ENCODE measurements at places on chromosomes 12 and 14.

GRCh38 chr12:107134558-107134957 lies 41.2 kb upstream of the CRY1 start:
- peak; percentile 18 for DNase-seq

GRCh38 chr12:15274561-15274967 lies 47.7 kb upstream of the PTPRO start:
- no peak for DNase-seq

DNA sequence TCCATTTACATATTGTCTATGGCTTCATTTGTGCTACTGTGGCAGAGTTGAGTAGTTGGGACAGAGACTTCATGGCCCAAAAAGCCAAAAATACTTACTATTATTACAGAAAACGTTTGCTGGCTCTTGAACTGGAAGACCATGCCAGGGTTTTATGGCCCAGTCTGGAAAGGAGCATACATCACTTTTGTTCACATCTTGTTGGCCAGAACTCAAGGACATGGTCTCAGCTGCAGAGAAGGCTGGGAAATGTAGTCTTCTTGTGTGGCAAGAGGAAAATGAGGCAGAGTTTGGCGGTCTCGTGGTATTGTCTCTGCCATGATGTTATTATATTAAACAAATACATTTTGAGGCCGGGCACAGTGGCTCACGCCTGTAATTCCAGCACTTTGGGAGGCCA lies 509.6 kb downstream of the MED13L start:
- DNase-seq, result no peak

DNA sequence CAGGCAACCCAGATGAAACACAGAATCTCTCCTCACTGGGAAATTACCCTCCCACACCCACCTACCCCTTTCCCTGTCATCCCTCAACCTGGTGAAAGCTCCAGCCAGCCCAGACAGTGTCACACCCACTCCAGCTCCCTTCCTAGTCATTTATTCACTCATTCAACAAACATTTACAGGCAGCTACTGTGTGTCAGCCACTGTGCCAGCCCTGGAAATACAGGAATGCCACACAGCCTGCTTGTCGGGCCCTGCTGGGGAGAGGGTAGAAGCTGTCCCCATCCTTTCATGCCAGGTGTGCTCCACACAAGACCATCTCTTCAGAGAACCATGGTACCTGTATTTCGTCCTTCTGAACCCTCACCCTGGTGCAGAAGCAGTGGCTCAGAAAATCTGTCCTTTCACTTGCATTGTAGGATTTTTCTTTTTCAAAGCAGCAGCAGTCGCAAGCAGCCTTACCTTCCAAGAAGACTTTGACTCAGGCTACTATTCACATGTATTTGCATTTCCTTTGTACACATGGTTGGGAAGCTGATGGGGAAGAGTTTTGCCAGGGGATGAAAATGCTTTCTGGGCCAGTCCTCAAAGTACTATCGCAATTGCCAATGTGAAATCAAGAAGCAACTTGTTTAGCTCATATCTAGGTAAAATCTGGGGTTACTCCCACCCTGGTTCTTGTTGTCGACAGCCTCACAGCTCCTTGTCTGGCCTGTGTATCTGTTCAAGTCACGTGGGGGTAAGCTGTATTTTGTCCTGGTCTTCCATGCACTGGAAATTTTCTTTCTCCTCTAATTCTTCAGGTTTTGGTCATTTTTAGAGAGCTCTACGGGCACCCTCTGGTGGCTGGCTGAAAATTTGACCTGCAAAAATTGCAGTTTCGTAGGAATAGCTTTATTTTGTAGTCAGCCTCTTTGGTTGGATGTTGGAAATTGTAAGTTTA lies 147.4 kb upstream of the EGLN3 start:
- DNase-seq, result no peak

DNA sequence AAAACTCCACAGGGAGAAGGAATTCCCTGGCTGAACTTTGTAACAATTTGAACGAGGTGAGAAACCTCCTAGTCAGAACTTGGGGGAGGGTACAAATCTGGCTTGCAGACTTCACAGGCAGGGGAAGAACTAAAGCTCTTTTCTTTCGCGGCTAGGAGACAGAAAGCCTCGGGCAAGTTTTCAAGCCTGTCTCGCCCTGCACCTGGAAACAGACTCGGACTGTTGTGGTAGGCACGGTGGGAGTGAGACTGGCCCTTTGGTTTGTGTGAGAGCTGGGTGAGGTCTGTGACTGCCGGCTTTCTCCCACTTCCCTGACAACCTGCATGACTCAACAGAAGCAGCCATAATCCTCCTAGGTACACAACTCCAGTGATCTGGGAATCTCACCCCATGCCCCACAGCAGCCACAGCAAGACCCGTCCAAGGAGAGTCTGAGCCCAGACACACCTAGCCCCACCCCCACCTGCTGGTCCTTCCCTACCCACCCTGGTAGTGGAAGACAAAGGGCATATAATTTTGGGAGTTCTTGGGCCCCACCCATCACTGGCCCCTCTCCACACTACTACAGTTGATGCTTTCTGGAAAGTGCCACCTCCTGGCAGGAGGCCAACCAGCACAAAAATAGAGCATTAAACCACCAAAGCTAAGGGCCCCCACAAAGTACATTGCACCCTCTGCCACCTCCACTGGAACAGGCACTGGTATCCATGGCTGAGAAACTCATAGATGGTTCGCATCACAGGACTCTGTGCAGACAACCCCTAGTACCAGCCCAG lies 102.7 kb upstream of the ST8SIA1 start:
- no peak for DNase-seq

GRCh38 chr12:87608321-87608720 lies 420.9 kb downstream of the C12orf50 start:
- no peak for DNase-seq

Data from stimulated activated CD8-positive, alpha-beta memory T cell treated with anti-CD3 and anti-CD28 coated beads, Interleukin-15, amount 100 ng/mL, for 48 hours (primary cell).